NAMALWA (cell line): ENCODE measurements at places on chromosomes 6 and 20.

- no peak for DNase-seq
Observed at GRCh38 chr20:61135968-61136367, 116.1 kb upstream of the CDH4 start.

DNA sequence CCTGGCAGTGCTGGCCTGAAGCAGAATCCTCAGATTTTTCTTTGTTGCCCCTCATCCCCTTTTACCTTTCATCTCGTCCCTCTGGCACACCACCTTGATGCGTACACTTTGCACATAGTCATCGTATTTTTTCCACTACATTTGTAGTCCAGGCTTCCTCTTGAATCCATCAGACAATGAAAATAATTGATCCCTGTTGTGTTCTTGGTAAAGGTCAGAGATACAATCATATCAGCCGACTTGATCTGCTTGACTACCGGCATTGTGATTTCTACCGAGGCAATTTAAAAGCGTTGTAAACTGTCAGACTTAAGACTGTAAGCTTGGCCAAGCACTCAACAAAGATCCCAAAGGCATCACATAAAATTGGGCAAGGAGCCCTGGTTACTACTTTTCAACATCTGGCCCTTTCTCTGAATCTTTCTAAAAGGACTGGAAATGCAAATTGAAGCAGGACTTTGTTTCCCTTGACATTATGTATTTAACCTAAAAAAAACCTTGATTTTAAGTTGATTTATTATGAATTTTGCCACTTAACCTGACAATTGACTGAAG, 512.6 kb downstream of the LMBRD1 start:
- DNase-seq: no peak

- DNase-seq: no peak
Observed at GRCh38 chr20:3509064-3509463, 38.2 kb downstream of the ATRN start.

- no peak for DNase-seq
Observed at GRCh38 chr6:163529605-163530004, 115.1 kb downstream of the QKI start.

DNA sequence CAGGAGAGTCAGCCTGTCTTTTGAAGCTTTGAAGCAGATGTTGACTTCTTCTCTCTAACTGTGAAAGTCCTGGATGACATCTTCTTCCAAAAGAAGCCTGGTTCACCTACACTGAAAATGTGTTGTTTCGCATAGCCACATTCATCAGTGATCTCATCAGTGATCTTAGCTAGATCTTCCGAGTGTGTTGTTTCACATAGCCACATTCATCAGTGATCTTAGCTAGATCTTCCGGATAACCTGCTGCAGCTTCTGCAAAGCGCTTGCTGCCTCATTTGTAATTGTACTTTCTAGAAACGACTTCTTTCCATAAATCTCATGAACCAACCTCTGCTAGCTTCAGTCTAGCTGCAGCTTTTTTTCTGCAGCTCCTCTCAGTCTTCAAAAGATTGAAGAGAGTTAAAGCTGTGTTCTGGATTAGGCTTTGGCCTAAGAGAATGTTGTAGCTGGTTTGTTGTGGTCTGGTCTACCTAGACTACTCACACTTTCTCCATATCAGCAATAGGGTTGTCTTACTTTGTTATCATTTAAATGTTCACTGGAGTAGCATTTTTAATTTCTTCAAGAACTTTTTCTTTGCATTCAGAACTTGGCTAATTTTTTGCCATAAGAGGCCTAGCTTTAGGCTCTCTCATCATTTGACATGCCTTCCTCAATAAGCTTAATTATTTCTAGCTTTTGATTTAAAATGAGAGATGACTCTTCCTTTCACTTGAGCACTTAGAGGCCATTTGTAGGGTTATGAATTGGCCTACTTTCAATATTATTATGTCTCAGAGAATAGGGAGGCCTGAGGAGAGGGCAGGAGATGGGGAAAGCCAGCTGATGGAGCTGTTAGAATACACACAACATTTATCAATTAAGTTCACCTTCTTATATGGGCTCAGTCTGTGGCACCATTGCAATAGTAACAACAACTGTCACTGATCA, 48.7 kb upstream of the EXOC2 start:
- DNase-seq: no peak

DNA sequence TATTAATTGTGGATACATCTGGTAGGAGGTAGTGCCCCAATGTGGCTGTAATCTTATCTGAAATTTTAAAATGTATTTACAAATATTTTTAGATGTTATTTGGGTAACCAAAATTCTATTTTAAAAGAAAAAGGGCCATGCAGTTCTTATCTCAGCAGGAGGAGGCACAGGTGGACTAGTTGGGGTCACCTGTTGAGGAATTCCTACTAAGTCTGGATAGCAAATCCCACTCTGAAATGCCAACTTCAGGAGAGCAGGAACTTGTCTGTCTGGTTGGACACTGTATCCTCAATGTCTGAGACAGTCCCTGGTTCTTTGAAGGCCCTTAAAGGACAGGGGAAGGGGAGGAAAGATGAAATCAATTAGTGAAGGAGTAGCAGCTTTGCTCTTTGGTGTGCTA, 82.6 kb downstream of the EYA2 start:
- DNase-seq: no peak

DNA sequence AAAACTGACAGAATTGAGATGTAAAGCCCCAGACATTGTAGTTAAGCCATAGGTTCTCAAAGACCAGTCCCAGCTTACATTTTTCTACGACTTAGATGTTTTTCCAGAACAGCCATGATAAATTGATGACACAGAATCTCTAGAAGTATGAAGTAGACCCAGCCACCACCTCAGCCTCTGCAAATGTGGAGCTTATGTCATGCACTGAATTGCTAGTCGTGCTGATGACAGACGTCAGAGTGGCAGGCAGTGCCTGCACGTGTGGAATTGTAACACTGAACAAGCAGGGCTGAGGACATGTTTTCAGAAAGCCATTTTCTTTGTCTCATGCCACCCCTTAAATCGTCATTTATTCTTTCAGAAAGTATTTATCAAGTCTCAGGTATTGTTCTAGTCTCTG, 72.4 kb upstream of the TMEM181 start:
- no peak for DNase-seq

- DNase-seq: no peak
Observed at GRCh38 chr6:129499843-129500219, 210.1 kb downstream of the ARHGAP18 start.

- DNase-seq: no peak
Observed at GRCh38 chr20:34558320-34559218, at the start of gene MAP1LC3A. Gene MAP1LC3A, plus strand, starts transcription at chr20:34558718. Its CDS starts 151 bp downstream, at chr20:34558869.

- DNase-seq: peak; percentile 1
Observed at GRCh38 chr20:43662943-43663655, 3.8 kb upstream of the MYBL2 start.

DNA sequence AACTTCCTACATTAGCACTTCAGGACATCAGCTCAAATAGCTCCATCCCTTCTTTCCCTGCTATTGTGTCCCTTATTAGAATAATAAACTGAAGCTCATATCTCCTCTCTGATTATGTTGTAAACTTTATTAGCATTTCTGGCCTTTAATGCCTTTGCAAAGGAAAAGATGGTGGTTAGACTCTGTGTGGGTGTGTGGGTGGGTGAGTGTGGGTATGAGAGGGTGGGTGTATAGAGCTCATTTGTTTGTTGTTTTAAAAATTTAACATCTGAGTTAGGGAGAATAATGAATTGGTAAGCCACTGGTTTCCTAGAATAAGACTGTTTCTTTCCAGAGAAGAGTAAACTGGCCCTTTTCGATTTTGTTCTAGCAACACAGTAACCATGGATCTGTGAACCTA, 70.6 kb upstream of the L3MBTL3 start:
- DNase-seq: no peak

- DNase-seq: no peak
Observed at GRCh38 chr6:67629258-67629657, 1005.8 kb upstream of the ADGRB3 start.

DNA sequence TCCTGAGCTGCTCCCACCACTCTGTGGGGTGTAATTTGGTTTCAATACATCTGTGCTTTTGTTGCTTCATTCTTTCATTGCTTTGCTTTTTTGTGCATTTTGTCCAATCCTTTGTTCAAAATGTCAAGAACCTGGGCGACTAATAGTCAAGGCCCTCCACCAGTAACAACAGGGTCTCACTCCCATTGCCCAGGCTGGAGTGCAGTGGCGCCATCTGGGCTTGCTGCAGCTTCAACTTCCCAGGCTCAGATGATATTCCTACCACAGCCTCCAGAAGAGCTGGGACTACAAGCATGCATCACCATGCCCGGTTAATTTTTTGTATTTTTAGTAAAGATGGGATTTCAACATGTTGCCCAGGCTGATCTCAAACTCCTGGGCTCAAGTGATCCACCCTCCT, 169.2 kb downstream of the EYA2 start:
- DNase-seq: no peak

DNA sequence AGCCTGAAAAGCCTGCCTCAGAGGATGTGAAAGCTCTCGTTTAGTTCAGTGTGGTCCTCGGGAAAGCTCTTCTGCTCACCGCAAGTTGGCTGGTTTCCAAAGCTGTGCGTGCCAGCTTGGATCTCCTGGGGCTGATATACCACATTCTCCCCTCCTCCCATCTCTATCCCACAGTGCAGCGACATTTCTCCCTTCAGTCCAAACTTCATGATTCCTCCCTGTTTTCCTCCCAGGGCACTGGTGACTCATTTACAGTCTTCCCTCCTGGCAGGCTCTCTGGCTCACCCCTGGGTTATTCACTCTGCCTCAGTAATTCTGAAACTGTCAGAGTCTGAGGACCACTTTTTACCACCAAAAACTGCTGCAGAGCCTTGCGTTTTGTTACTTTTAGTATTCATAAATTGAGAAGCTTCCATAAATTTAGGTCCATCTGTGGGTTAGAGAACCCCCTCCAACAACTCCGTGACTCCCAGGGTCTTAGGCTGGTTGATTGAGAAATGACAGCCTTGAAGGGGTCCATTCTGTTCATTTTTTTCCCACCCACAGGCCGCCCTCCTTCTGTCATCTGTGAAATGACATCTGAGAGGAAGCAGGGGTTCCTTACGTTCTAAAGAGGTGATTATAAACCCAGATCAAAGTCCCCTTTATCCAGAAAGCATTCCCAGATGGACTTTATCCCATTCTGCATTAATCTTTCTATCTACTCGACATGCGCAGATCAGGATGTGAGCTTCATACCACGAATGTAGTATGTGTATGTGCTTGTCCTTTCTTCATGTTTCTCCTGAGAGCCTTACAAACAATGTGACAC, 6.1 kb downstream of the TRIM10 start:
- DNase-seq: no peak

DNA sequence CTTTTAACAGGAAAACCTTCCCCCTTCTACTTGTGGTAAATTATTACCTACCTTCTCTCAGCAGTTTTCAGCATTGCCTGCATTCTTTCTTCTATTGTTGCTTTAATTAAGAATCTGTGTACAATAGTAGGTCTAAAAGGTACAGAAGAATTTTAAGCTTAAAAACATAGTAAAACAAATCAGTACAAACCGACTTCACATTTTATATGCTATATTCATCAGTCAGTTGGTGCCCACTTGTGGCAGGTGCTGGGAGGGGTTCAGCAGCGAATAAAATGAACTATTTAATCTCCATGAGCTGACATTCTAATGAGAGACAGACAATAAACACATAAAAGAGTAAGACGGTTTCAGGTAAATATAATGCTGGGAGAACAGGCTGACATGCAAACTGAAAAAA, 73.4 kb upstream of the FBXO30 start:
- DNase-seq: peak; percentile 61

GRCh38 chr20:50219600-50219999, 29.0 kb downstream of the CEBPB start:
- DNase-seq: no peak

GRCh38 chr20:39390186-39390585, 428.0 kb downstream of the DHX35 start:
- no peak for DNase-seq

DNA sequence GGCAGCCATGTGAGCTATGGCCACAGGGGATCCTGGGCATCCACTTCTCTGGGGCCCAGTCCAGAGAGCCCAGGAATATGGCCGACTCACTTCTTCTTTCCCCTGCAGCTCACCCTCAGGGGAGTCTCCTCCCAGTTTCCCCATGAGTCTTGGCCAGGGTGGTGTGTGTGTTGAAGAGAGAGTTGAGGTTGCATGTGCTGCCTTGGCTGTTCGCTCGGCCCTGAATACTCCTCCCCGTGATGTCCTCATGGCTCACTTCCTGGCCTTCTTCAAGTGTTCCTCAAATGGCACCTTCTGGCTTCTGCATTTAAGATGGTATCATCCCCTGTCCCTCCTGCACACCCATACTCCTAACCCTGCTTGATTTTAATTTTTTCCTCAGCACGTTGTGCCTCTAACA, 3.2 kb upstream of the TREML1 start:
- no peak for DNase-seq

- DNase-seq: peak; percentile 58
Observed at GRCh38 chr6:159727717-159728445, 575 bp downstream of the WTAP start.

- DNase-seq: no peak
Observed at GRCh38 chr6:100595456-100595855, 130.7 kb upstream of the SIM1 start.

- no peak for DNase-seq
Observed at GRCh38 chr6:18707714-18708439, 320.7 kb downstream of the RNF144B start.

DNA sequence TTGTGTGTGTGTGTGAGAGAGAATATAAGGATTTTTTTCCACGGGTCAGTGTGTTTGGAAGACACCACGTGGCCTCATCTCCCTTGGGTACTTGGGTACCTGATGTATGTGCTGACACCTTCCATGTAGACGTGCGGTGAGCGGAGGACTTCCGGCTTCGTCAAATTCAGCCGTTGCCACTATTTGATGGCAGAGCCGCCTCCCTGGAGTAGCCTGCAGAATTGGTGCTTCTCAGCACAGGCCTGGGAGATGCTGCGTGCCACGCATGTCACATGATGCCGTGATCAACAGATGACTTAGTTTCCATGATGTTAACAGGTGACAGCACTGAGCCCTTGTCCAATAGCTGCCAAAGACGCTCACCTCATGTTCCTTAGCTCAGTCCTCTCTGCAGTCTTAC, 69.4 kb downstream of the CDH4 start:
- no peak for DNase-seq

DNA sequence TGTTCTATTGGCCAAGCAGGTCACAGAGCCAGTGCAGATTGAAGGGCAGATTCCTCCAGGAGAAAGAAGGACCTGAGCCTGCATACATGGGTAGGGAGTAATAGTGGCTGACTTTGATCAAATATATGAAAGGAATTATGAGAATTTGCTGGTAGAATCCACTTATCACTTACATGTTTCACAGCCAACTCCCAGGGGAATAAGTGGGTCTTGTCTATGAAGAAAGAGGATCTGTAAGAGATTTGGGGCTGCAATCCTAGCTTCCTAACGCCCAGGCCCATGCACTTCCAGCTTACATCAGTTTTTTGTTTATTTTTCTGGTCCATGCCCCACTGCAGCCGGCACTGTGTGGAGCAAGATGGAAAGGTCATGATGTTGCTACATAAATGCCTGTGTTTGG, 107.9 kb upstream of the SYNDIG1 start:
- DNase-seq: no peak

- no peak for DNase-seq
Observed at GRCh38 chr6:24836109-24836508, 37.4 kb upstream of the ARMH2 start.

GRCh38 chr6:113315165-113315564, 542.0 kb upstream of the MARCKS start:
- no peak for DNase-seq

GRCh38 chr6:40871424-40871823, 167.6 kb downstream of the UNC5CL start:
- DNase-seq: no peak
